SK-MEL-5 (cell line): ENCODE measurements at places on chromosomes 3 and 15.

- DNase-seq = peak; percentile 16
These were observed 146.3 kb upstream of the SOX2 start for GRCh38 chr3:181565416-181565815.

GRCh38 chr15:78050826-78051225, 26.7 kb downstream of the TBC1D2B start:
- DNase-seq = no peak

- DNase-seq = no peak
These were observed 4.8 kb upstream of the MECOM start for GRCh38 chr3:169668072-169668956.

GRCh38 chr15:78223396-78224022, 10.9 kb downstream of the ACSBG1 start:
- DNase-seq = no peak

GRCh38 chr3:126986001-126986400, 3.1 kb downstream of the PLXNA1 start:
- DNase-seq = no peak

- DNase-seq = no peak
These were observed 424.0 kb upstream of the C2CD4B start for GRCh38 chr15:62588938-62589670.

DNA sequence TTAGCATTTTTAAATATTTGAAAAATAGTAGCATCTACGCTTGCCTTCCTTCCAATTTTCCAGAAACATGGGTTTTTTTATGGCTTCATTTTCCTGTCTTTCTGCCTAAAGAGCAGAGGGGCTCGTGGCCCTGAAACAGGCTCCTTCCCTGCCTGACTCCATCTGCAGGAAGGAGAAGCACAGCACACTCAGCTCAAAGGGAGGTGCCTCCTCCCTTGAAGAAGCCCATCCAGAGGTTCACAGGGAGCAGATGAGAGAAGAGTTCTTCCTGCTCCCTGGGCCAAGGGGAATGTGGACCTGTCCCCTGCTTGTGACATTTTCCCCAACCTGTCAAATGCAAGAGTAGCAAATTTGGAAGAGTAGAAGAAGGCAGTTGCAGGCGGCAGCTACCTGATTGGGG, 55.8 kb downstream of the BBX start:
- no peak for DNase-seq

- no peak for DNase-seq
These were observed 29.8 kb downstream of the LARS2 start for GRCh38 chr3:45417930-45418847.

GRCh38 chr3:61194892-61195538, 56.2 kb downstream of the FHIT start:
- no peak for DNase-seq

DNA sequence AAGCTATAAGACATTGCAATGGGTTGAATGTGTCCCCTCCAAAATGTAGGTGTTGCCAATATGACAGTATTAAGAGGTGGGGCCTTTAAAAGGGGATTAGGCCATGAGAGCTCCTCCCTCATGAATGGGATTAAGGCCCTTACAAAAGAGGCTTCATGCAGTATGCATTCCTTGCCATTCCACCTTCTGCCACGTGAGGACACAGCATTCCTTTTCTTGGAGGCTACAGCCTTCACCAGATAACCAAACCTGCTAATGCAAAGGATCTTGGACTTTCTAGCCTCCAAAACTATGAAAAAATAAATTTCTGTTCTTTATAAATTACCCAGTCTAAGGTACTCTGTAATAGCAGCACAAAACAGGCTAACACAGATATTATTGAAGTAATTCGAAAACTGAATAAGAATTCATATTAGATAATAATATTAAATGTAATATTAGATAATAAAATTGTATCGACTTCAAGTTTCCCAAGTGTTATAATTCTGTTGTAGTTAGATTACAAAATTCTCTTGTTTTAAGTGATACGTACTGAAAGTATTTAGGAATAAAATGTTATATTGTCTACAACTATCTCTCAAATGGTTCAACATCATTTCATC, 29.4 kb upstream of the ATP8B4 start:
- DNase-seq = peak; percentile 90

GRCh38 chr3:17747890-17748247, 5.4 kb upstream of the TBC1D5 start:
- no peak for DNase-seq

DNA sequence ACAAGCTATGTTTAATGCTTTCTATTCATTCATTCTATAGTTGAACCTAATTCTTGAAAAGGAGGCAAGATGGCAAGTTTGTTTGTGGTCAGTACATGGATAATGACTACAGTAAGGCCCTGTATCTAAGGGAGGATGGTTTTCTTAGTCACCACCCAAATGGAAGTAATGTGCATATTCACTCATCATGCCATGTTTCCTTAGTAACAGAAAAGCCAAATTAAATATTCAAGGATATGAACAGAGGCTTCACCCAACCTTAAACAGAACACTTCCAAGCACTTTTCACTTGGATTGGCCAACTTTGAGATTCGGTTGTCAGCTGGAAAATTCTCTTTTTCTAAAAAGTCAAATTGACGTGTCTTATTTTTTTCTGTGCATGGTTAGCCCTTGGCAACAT, 805.3 kb upstream of the LMCD1 start:
- DNase-seq = no peak

GRCh38 chr15:63447017-63447676, 57.2 kb upstream of the USP3 start:
- no peak for DNase-seq

GRCh38 chr15:50813089-50813488, 47.6 kb upstream of the SPPL2A start:
- no peak for DNase-seq

- peak; percentile 42 for DNase-seq
These were observed 48.1 kb downstream of the HSPBAP1 start for GRCh38 chr3:122745369-122746021.

DNA sequence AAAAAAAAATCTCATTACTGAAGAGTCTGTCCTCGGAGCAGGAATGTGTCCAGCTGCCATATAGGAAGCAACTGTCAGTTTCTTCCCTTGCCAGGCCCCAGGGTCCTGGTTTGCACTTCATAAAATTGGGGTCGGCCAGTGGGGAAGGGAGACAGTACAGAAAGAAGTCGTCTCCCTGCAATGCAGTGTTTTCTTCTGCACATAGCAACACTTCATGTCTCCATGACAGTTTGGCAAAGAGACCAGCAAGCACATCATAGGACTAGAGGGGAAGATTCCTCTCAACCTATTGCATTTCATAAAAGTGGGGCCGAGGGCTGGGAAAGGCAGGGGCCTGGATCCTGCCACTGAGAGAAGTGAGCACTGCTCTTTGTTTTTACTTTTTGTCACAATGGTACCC, 138.2 kb upstream of the HACD2 start:
- DNase-seq = no peak

- DNase-seq = peak; percentile 71
These were observed 127.7 kb downstream of the MTHFS start for GRCh38 chr15:79769069-79769481.

- DNase-seq = no peak
These were observed 530.8 kb downstream of the FOXP1 start for GRCh38 chr3:71052716-71053115.
